ENCODE measurements at places on chromosomes 13 and 19. TPM values are rescaled to one million over a fixed set of nuclear protein-coding genes. Genes with fewer than 3 reads are reported as not detected.
A peak's percentile ranks its signal among the peaks of the same experiment; 100 is the strongest.

Gene ZNF132
- 5.6 TPM for total RNA-seq

Gene ARID3A
- 10.1 TPM for total RNA-seq

Gene FCAR
- 0.76 TPM for total RNA-seq

Gene TEX26
- not detected for total RNA-seq

Gene GPR12
- not detected for total RNA-seq

Gene MUC16
- total RNA-seq: not detected

Gene ZNF729
- not detected for total RNA-seq

Gene MCF2L
- total RNA-seq: 95.4 TPM

- no peak for DNase-seq
These were observed 330.8 kb upstream of the SPRY2 start for GRCh38 chr13:80671773-80672172.

- DNase-seq: no peak
These were observed 2.0 kb downstream of the APOE start for GRCh38 chr19:44907613-44908012.

GRCh38 chr19:42246143-42246921 is 3.9 kb upstream of the GSK3A start:
- DNase-seq: peak; percentile 71

GRCh38 chr13:113845723-113846635 is 17.9 kb downstream of the GAS6 start:
- peak; percentile 40 for DNase-seq

GRCh38 chr13:40460116-40460515 is 206.3 kb downstream of the FOXO1 start:
- DNase-seq: no peak

DNA sequence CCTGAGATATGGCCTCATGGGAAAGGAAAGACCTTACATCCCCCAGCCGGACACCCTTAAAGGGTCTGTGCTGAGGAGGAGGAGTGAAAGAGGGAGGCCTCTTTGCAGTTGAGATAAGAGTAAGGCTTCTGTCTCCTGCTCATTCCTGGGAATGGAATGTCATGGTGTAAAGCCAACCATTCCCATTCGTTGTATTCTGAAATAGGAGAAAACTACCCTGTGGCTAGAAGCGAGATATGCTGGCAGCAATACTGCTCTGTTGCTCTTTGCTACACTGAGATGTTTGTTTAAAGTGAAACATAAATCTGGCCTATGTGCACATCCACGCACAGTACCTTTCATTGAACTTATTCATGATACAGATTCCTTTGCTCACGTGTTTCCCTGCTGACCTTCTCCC is 783 bp upstream of the ZNF587B start:
- DNase-seq: no peak

- no peak for DNase-seq
These were observed 710.8 kb upstream of the PCDH20 start for GRCh38 chr13:62126400-62126799.

- DNase-seq: no peak
These were observed 43.1 kb upstream of the CHST8 start for GRCh38 chr19:33578697-33579096.

GRCh38 chr19:35034005-35034502 is 3.8 kb downstream of the SCN1B start:
- DNase-seq: no peak

- DNase-seq: no peak
These were observed 12.3 kb downstream of the CIB3 start for GRCh38 chr19:16160943-16161560.

GRCh38 chr19:51144482-51145045 is 2.5 kb downstream of the SIGLEC7 start:
- peak; percentile 19 for DNase-seq

GRCh38 chr13:80677227-80677626 is 336.3 kb upstream of the SPRY2 start:
- DNase-seq: no peak

DNA sequence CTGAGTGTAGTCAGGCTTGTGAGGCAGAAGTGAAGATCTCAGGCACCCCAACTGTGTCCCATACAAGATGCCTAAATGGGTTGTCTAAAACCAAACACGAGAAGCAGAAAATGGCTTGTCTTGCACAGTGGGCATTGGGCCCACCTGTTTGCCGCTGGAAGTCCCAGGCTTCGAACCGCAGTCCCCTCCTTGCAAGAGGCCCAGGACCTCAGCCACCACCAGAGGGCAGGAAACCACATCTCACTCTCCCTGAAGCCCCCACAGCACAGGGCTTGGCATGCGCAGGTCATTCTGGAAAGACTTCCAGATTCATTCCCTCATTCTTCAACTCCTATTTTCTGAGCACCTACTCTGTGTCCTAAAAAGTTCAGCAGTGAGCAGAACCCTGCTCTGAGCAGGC is 973.7 kb downstream of the UQCRFS1 start:
- DNase-seq: no peak

DNA sequence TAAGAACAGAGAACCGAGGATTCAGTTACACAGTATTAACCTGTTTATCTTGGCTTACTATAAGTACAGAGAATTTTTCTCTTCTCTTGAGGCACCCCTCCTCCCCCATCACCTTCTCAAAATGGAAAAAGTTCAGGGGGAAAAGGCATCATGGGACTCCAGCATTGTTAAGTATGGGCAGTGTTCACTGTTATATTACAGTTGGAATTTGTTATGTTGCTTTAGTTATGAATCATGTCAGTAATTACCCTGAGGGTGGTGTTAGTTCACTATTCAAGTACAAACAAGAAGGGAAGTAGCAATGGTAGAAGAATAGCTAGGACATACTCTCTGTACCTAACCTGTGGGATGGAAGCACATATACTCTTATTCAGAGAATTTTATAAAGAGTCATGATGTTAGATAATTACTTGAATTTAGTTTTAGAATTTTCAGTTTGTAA is 12.0 kb downstream of the LPAR6 start:
- DNase-seq: no peak

DNA sequence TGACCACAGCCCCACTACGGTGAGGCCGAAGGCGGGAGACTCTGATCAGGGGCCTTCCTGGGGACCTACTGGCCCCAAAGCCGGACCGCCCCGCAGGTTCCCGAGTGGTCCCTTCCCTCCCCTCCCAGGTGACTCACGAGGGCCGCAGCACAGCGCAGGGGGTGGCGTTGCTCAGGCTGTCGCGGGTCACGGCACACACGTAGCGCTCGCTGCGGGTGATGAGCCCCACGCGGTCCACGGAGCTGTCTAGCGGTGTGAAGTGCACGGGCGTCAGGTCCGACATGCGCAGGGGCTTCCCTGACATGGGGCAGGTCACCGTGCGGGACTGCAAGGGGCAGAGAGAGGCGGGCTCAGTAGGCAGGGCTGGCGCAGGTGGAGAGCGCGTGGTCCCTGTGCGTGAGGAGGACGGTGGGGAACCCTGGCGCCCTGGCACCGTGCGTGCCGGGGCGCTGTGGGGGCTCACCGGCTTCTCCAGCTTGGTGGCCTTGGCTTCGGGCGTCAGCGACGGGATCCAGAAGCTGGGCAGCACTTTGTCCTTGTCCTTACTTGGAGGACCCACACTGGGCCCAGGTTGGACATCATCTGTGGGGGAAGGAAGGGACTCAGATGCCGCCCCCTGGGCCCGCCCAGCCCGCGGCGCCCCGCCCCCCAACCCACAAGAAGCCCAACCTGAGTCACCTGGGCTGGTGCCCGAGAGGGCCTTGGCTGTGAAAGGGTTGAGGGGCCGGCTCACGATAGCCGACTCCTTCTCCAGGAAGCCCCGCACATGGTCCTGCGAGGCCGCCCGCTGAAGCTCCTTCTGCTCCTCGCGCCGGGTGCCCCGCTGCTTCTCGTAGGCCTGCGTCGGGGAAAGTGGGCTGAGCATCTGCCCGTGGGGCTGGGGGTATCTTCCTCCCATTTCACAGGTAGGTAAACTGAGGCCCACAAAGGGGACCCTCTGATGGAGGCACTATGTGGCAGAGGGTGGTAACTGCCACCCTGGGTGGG is 23.7 kb downstream of the NOSIP start:
- DNase-seq: peak; percentile 54

- no peak for DNase-seq
These were observed 1.2 kb upstream of the SLC25A42 start for GRCh38 chr19:19062454-19063182.

- no peak for DNase-seq
These were observed 90.2 kb downstream of the GPC6 start for GRCh38 chr13:93316841-93317240.

All from mucosa of descending colon (tissue), 3 donors.